ENCODE measurements at places on chromosomes 16 and 17.

DNA sequence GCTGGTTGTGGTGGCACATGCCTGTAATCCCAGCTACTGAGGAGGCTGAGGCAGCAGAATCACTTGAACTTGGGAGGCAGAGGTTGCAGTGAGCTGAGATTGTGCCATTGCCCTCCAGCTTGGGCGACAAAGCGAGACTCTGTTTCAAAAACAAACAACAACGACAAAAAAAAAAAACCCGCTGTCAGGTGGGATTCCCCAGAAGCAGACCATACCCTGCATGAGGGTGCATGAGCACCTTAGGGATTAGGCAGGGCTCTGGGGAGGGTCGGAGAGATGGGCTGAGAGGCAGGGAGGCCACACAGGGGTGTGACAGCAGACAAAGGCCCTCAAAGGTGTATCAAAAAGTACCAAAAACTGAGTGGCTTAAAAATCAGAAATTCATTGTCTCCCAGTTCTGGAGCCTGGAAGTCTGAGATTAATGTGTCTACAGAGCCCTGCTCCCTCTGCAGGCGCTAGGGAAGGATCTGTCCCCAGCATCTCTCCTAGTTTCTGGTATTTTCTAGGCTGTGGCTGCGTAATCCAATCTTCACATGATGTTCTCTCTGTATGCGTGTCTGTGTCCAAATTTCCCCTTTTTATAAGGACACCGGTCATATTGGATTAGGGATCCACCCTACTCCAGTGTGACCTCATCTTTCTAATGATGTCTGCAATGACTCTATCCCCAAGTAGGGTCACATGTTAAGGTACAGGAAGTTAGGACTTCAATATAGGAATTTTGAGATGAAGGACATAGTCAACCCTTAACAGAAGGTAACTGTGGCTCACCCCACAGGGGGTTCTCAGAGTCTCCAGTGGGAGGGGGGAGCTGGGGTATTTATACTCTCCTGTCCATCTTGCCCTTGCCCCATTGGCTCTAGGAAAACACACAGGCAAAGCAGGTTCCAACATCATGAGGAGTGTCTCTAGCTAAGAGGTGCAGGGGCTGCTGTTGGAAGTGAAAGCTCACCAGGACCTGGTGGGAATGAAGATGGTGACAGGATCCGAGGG lies 13.6 kb upstream of the TVP23A start:
- no peak overlapping the region for H3K27ac ChIP-seq
- H3K4me1 ChIP-seq, result peaks cover 29% of the 10 kb centered on the region
- no peak overlapping the region for H3K4me3 ChIP-seq
- H3K27me3 ChIP-seq, result no peaks in the 10 kb centered on the region
- no peaks in the 10 kb centered on the region for H3K36me3 ChIP-seq
- no peak for DNase-seq

DNA sequence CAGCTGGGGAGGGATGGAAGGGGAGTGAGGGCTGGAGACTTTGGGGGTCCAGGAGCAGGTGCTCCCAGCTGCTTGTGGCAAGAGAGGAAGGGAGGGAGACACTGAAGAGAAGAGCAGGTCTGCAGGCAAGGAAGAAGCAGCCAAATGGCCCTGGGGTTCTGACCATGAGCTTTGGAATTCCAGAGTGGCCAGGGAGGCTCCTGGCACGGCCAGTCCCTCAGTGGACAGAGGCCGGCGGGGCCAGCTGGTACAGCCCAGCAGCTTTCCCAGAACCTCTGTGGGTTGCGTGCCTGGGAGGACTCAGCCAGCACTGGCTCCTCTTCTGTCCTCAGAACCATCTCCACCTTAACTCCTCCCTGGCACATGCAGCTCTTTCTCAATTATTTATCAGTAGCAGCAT lies 233.0 kb downstream of the MSI2 start:
- no peaks in the 10 kb centered on the region for H3K36me3 ChIP-seq
- peaks cover 44% of the 10 kb centered on the region for H3K4me1 ChIP-seq
- no peak for DNase-seq
- no peak overlapping the region for H3K4me3 ChIP-seq

DNA sequence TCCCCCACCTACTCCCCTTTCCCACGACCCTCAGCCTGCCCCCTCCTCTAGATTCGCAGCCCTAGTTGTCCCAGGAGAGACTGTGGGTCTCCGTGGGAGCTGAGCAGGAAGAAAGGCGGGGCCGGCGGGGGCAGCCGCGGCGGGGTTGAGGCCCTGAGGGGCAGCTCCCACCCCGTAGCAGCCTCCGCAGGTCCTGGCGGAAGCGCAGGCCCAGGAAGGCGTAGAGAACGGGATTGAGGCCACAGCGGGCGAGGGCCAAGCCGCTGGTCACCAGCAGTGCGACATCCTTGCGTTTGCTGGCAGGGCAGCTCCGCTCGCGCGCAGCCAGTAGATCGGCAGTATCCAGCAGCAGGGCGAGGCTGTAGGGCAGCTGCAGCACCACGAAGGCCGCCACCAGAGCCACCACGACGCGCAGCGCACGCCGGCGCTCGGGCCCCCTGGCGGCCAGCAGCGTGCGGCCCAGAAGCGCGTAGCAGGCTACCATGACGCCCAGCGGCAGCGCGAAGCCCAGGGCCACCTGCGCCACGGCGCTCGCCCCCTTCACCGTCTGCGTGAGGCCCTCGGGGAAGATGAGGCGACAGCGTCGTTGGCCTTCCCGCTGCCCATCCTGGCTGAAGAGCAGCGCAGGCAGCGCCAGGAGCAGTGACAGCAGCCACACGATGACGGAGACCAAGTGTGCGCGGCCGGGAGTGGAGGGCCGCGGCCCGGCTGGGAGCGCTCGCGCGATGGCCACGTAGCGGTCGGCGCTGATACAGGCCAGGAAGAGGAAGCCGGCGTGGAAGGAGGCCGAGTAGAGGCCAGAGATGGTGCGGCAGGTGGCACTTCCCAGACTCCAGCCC lies 1.9 kb downstream of the CCR10 start:
- H3K4me1 ChIP-seq, result peaks cover 70% of the 10 kb centered on the region
- no peak for DNase-seq

DNA sequence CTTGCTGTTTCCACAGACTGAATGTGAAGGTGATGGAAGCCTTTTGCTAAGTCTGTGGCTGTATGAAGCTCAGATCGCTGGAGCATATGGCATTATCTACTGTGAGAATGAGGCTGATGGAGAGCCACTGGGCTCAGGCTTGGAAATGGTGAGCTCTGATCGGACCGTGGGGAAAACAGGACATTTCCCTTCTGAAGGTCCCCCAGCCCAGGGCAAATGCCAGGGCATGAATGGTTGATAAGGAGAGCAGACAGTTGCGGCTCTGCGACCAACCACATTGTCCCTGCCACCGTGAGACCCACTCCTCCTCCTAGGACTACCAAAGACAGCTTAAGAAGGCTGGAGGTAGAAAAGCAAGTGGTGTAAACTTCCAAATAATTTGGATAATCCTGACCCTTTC lies 4.7 kb upstream of the CUEDC1 start:
- H3K27ac ChIP-seq, result no peak overlapping the region
- no peak overlapping the region for H3K4me3 ChIP-seq
- no peaks in the 10 kb centered on the region for H3K27me3 ChIP-seq
- peaks cover 20% of the 10 kb centered on the region for H3K4me1 ChIP-seq
- H3K36me3 ChIP-seq, result no peaks in the 10 kb centered on the region
- peak; percentile 55 for DNase-seq
